ENCODE measurements at places on chromosomes 12 and 14.

DNA sequence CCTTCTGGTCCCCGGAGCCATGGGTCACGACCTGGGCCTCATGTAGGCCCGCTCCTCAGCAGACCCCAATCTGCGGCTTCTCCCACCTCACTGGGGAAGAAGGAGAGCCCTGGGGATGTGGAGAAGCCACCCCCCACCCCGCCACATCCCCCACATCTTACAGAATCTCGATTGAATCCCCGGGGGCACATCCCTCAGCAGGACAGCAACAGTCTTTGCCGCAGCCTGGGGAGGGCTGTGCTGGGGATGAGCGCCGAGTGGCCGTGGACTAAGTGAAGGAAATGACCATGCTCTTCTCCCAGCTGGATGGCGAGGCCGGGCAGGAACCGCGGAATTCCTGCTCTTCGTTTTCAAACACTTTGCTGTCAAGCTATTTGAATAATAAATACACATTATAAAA, 169.0 kb upstream of the RTL1 start:
- DNase-seq: no peak

DNA sequence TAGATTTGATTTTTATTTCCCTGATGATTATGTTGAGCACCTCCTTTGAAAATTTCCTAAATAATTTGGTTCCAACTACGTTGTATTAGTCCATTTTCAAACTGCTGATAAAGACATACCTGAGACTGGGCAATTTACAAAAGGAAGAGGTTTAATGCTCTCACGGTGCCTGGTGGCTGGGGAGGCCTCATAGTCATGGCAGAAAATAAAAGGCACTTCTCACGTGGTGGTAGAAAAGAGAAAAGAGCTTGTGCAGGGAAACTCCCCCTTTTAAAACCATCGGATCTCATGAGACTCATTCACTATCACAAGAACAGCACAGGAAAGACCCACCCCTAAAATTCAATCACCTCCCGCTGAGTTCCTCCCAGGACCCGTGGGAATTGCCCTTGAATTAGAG, 372.3 kb downstream of the RPL10L start:
- no peak for DNase-seq

DNA sequence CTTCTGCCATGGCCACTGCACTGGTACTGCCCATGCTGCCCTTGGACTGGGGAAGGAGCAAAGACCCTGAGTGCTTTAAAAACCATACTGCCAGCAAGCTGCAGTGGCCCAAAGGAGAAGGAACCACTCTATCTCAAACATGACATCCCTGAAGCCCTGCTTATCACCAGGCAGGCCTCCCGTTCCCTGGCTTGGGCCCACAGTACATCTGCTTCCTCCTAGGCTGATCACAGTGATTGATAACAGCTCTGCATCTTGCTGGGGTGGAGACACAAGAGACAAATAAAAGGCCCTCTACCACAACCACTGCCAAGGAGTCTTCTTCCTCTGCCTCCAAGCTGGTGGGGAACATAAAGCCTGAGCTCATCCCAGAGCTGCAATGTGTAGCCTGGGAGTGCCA, 567.5 kb downstream of the TRHDE start:
- no peak for DNase-seq

DNA sequence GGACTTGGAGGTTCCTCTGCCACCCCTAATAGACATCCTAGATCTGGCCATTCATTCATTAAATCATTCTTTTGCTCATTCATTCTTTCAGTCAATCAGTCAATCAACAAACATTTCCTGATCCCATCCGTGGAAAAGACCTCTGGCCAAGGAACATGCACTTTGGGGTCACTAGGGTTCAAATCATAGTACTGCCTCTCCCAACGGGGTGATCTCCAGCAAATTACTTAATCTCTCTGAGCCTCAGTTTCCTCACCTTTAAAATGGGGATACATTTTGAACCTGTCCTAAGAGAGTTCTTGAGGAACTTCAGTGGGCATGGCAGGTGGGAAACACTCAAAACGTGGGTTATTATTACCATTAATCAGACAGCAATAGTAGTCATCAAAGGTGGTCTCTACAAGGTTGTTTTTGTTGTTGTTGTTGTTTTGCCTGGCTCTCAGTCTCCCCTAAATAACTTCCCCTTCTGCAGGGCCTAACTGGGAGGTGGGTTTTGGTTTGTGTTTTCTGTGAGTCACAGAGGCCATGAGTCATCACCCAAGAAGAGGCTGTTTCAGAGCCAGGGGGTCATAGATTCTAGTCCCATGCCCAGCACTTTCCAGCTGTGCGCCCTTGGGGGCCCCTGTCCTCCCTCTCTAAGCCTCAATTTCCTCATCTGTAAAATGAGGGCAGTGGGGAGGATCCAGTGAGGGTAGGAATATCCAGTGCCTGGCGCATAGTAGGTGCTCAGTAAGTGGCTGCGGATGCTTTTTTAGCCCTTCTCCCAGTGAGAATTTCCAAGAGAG, 16.9 kb upstream of the FAM222A start:
- no peak for DNase-seq

DNA sequence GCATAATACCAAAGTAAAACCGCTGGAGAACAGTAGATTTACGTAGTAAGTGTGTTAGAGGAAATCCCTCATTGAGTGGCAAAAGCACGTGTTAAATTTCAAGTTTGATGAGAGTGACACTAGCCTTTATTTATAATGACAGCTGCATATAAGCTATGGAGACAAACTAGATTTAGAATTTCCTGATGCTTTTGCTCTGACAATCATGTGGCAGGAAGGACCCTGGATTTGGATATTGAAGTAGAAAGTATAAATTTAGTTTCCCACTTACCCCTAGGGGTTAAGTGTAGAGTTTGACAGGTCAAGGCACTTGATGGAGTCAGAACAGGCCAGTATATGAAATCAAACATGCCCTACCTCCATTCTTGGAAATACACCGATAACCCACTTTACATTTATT, 983.1 kb downstream of the FLRT2 start:
- no peak for DNase-seq

Data from effector CD8-positive, alpha-beta T cell (primary cell).